Pulmonary artery endothelial cell (primary cell): ENCODE measurements at places on chromosomes 7 and 10. TPM values are rescaled to one million over a fixed set of nuclear protein-coding genes. Genes with fewer than 3 reads are reported as not detected.

CASTOR2 gene
- 10.3 and 15.6 TPM in 2 replicates for total RNA-seq

GPRIN2 gene
- total RNA-seq = not detected in 2 replicates

TMEM139 gene
- total RNA-seq = not detected in 2 replicates

ZCWPW1 gene
- 0.42 and 0.53 TPM in 2 replicates for total RNA-seq

WIPF3 gene
- total RNA-seq = not detected in 2 replicates

ABCF2 gene
- 78.8 and 91.2 TPM in 2 replicates for total RNA-seq

CHAT gene
- not detected in 2 replicates for total RNA-seq

DOCK4 gene
- total RNA-seq = 178 and 198 TPM in 2 replicates

CTAGE6 gene
- 0.07 and 0.39 TPM in 2 replicates for total RNA-seq

SUFU gene
- 2.8 and 2.9 TPM in 2 replicates for total RNA-seq

DNA sequence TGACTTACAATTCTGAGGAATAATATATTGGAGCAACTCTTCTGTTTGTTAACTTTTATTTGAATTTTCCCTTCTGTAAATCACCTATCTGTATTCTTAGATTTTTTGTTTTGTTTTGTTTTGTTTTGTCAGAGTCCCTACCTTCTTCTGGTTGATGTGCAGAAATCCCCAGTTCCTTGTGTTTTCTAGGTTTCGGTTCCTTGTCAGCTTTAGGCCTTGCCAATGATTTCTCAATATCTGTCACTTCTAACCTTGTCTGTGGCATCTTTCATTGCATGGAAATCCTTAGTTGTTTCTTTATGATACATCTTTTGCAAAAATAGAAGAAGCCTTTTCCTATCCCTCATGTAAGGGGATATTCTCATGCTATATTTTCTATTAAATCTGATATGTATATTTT is 21.7 kb upstream of the ST8SIA6 start:
- no peak for DNase-seq

DNA sequence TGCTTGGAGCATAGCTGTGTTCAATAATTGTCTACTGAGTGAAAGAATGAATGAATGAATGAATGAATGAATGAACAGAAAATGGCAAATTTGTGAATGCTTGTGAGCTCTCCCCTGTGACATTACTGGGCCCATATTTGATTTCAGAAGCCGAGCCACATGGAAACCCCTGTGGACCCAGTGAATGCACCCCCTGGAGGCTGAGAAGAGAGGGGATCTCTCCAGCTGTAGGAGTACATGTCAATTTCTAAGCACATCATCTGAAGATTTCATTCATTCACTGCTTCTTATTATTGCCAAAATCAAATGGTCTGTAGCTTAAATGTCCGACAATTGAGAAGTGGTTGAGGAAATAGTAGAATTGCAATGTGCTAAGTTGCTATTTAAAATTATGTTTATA is 58.3 kb upstream of the DOCK1 start:
- DNase-seq = no peak

GRCh38 chr7:140300243-140301136 is 97.8 kb downstream of the SLC37A3 start:
- DNase-seq = no peak

- no peak for DNase-seq
These were observed 276.6 kb upstream of the GALNT17 start for GRCh38 chr7:70855373-70855772.

DNA sequence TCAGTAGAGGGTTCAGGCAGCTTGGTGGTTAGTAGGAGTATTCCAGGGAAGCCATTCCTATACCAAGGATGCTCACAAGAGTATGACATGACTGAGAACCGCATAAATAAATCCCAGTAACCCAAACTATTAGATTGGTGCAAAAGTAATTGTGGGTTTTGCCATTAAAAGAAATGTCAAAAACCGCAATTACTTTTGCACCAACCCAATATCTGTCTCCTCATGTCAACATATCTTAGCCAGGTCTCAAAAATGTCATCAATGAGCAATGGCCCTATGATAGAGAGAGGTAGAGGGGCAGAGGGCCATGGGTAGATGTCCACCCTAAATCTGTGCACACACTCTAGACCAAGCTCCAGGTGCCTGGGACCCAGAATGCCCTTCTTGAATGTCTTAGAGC is 23.6 kb downstream of the NEUROD6 start:
- DNase-seq = no peak

DNA sequence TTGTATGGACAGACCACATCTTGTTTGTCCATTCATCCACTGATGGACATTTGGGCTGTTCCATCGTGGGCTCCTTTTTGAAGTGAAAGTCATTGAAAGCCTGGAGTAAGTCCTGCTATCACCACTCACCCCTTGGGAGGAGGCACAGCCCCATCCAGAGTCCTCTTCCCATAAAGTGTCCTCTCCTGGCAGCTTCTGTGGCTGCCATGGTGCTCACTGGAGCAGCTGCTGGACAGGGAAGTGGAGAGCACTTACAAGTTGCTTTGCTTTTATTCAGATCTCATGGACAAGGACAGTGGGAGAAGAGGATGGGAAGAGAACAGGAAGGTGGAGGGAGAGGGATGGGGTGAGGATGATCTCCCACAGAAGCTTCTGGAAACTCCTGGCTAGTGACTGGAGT is 18.5 kb upstream of the EIF5AL1 start:
- no peak for DNase-seq

DNA sequence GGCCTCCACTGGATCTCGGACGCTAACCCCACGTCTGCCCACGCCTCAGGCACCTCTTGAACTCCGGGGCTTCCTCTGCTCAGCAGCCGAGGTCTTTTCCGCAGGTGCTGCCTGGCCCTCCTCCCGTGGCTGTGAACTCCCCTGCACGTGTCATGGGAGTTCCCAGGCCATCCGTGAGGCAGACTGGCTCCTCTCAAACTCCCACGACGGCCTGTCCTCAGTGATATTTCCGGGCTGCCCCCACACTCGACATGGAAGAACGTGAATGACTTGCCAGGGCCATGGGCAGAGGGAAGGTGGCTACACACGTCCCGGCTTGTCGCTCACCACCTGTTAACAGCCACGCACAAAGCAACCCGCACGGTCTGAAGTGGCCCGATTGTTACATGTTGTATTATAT is 110.9 kb downstream of the ADARB2 start:
- DNase-seq = no peak

GRCh38 chr10:129847741-129848483 is 116.2 kb downstream of the EBF3 start:
- no peak for DNase-seq

- no peak for DNase-seq
These were observed 650.5 kb upstream of the SORCS1 start for GRCh38 chr10:107814865-107815487.

DNA sequence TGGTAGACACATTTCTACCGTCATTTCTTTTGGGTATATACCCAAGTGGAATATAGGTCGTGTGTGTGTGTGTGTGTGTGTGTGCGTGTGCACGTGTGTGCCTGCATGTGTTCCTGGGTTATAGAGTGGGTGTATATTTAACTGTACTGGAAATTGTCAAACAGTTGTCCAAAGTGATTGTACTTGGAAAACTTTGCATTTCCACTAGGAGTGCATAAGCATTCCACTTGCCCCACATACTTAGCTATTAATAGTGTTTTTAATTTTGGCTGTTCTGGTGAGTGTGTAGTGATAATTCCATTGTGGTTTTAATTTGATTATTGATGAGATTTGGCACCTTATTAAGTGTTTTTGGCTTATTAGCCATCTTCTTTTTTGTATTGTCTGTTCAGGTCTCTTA is 25.9 kb downstream of the TRUB1 start:
- DNase-seq = no peak

DNA sequence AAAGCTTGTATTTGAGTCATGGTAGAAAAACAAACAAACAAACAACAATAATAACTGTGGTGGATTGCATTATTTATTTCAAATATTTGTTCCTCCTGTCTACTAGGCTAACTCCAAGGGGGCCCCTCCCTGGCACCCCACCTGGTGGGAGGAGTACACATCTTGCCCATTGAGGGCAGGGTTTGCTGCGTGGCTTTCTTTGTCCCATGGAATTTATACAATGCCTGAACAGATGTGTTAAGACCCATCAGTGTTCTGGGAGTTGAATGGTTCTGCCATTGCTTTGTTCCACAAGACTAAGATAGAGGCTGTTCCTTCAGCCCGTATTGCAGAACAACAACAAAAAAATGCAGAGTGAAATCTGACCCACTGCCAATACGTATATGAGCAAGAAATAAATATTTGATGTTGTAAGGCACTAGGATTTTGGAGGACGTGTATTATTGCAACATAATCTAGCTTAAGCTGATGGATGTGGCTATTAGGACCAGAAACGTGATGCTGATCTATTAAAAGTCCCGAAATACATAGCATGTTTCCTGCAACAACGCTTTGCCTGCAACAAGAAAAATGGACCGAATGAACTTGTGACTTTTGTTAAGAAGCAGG is 119.1 kb upstream of the JCAD start:
- no peak for DNase-seq

GRCh38 chr7:151339651-151340382 is 1.8 kb upstream of the NUB1 start:
- DNase-seq = no peak

DNA sequence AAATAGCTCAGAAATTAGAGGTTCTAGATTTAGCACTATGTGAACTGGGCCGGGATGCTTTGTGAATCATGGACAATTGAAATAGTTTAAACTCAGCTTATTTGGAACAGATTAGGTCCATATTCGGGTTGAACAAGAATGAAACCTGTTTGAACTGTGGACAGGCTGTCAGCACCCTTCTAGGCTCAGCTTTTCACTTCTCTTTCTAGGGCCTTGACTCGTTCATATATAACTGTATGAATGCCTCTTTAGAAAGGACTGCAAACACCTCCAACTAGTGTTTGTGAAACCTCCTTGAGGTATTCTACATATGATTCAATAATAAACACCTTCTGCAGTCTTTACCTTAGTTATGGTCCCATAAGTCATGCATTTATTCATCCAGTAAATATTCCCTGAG is 115.6 kb downstream of the REEP3 start:
- no peak for DNase-seq

DNA sequence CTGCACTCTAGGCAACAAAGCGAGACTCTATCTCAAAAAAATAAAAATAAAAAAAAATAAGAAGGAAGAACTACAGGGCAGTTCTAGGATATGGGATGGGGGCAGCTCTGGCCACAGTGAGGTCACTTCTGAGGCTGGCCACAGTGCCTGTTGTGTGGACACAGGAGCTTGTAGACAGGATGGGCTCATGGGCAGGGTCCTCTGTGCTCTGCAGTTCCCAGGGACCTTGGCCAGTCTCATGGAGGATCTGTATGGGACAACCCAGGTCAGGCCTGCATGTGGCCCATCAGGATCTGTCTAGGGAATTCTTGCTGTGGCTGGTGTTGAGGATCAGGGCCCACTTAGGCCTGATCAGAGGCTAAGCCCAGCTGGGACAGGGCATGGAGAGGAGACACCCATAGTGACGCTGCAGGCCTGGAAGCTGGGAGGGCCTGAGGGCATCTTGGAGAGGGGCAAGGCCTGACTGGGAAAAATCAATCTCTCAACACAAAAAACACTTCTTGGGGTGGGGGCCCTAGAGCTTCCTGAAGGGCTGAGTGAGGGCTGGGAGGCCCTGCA is 19.4 kb upstream of the PAX2 start:
- no peak for DNase-seq

GRCh38 chr7:156397249-156397648 is 243.3 kb upstream of the RNF32 start:
- no peak for DNase-seq

DNA sequence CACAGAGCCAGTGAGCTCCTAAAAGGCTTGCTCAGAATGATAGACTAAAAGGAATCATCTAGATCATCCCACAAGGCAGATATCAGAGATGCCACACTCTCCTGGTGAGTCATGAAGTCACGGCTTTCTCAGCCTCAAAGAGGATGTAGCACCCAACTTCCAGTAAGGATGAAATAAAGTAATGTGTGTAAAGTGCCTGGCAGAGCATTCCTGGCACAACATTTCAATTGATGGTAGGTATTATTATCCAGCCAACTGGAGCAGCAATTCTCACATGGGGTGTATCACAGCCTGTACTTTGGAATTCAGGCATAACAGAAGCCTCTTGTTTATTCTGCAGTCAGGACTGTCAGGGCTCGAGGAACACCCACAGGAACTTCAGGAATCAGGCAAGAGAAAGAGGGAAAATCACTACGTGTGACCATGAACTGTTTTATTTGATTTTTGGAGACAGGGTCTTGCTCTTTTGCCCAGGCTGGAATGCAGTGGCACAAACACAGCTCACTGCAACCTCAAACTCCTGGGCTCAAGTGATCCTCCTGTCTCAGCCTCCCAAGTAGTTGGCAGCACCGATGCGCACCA is 5.3 kb upstream of the NAT16 start:
- DNase-seq = no peak

DNA sequence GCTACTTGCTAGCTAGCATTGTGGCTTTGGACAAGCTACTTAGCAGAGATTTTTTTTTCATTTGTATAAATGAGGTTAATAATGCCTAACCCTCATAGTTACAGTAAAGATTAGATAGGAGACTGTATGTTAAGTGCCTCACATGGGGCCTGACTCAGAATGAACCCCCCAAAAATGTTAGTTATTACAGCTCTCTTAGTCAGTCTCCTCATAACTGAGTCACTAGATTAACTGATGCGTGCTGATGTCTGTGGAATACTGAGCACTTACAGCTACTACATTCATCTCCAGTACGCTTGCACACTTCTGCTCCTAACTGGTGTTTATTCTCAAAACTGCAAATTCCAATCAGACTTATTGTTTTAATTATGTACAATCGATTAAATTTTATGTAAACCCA is 315.3 kb downstream of the SNX13 start:
- no peak for DNase-seq

DNA sequence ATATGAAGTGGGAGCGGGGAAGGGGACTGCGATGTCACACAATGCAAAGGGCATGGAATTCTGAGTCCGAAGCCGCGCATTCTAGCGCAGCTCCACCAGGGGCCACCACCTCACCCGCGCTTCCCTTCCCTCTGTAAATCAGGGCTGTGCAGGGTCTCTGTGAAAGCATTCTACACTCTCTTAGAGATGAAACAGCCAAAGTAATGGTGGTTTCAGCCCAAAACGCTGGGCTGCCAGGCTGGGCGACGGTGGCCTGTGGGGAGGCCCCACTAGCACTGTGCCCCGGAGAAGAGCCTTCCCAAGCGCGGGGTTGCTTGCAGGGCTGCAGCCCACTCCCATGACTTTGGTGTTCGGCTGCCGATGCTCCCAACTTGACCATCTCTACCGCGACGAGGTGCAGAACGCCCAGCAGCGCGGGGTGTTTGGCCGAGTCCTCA is 11.4 kb downstream of the ATG9B start:
- no peak for DNase-seq

GRCh38 chr10:125538947-125539731 is 143.8 kb downstream of the TEX36 start:
- no peak for DNase-seq
